Stimulated activated CD4-positive, alpha-beta T cell treated with anti-CD3 and anti-CD28 coated beads, TNF-alpha, amount 100 ng/mL, for 24 hours (primary cell): ENCODE measurements at places on chromosomes 2 and 18.

DNA sequence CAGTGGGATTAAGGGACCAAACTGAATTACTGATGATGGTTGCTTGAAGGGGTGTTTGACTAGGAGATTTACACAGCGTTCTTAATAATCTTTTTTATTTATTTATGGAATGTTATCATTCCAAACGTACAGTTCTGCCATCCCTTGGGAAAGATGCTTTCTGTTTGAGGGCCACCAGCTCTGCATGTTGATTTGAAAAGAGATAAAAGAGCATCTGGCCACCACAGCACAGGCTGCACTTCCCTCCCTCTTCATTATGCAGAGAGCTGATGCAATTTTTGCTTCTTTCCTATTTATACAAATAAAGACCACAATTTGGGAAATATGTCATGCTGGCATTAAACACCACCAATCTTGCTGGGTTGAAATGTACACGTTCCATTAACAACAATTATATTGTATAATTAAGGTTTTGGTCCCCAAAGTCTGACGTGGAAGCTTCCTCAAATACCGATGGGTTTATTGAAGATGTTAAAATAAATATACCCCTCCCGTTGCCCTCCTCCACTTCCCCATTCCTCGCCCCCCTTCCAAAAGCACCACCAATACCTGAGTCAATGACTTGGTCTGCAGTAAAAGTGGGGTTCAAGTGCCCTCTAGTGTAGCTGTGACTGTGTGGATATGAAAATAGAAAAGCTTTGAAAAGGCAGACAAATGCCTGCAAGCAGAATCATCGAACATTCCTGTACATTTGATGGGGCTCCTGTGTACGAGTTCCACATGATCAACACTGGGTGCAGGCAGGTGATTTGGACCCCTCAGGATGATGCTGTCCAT, 211.9 kb downstream of the HRH4 start:
- DNase-seq: no peak

DNA sequence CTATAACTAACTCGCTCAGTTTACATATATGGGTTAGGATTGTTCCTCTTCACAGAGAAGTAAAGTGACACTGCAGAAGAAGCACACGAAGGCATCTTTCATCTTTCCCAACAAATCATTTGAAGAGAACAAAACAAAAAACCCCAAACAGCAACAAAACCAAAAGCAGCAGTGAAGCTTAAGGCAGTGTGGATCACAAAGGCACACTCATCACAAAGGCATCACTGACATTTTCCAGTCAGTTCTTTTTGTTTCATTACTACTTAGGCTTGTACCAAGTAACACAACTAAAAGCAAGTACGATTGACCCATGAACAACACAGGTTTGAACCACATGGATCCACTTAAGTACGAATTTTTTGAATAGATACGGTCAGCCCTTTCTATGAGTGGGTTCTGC, 75.7 kb downstream of the RNF152 start:
- DNase-seq: no peak

GRCh38 chr18:6311456-6312215, 103.1 kb downstream of the L3MBTL4 start:
- DNase-seq: no peak

- DNase-seq: no peak
These were observed 41.2 kb downstream of the RALBP1 start for GRCh38 chr18:9516437-9517064.

GRCh38 chr2:13669607-13670006, 952.9 kb downstream of the TRIB2 start:
- no peak for DNase-seq

DNA sequence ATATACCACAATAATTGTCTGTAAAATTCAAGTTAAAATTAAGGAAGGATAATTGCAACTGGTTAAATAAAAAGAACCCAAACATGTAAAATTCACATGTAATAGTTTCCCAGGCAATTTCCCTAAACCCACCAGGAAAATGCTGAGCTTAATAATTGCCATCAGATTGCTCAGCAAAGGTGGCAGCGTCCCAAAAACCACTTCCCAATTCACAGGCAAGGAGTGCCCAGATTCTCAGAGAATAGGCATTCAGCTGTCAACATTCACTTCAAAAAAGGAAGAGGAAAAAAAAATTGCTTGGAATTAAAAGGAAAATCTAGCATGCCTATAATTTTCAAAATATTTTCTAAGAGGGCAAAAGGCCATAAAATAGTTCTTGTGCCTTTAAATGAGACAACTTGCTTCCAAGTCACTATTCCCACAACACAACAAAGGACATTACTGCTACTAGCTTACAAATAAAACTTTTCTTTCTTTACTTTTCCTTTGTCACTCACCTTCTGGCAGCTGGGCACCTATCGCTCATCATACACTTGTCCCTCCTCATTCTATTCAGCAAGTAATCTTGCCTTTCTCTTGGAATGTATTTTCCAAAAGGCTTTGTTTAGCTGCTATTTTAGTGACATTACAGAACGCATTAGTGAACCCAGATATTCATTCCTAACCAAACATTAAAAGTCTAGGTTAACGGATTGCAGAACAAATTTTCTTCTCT, 15.2 kb downstream of the SRBD1 start:
- no peak for DNase-seq

DNA sequence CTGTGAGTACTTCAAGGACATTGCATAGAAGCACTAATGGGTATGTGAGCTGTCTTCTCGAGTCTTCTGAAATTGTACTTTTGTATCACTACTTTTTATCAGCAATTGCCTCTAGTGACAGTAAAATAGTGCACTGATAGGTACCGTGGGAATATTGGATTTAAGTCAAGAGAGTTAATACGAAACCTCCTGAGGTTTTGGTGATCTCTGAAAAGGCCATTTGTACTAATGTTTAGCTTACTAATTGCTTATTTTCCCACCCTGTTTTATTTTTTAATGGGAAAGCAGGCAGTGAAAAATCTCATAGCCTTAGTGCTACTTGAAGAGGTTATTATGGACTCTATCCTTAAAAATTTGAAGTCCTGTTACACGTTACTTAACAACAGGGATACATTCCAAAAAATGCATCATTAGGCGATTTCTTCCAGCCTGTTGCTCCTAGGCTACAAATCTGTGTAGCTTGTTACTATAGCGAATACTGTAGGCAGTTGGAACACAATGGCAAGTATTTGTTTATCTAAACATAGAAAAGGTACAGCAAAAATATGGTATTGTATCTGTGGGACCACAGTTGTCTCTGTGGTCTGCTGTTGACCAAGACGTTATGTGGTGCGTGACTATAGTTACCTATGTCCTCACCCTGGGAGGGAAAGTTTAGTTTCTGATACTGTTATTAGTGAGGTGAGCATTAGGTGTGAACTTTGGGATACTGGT, 65.9 kb downstream of the CAB39 start:
- no peak for DNase-seq

DNA sequence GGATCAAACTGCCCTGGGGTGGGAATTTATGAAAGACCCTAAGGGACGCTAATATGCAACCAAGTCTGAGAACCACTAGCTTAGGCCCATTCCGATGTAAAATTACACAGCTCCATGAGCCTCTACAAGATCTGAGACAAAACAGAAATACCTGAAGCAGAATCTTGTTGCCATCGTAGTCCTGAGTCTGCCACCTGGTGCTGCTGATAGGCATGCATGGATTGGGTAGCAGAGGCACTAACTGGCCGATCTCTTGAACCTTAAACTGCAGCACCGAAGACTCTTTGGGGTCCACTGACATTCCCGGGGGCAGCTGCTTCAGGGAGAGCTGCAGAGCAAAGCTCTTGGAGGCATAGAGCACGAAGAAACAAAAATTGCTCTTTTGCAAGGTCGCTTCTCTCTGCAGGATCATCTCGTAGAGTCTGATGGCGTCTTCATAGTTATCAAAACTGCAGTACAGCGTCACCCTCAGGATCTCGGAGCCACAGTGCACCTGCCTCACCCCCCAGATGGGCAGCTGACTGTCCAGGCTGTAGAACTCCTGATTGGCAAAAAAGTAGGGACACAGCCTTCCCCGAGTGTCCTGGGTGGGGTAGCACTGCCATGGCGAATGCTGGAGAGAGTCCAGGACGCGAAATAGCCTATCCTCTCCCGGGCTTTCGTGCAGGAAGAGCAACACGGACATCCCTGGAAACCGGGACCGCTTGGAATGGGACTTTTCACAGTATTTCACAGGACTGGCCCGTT, 848 bp downstream of the FAM124B start:
- DNase-seq: no peak

DNA sequence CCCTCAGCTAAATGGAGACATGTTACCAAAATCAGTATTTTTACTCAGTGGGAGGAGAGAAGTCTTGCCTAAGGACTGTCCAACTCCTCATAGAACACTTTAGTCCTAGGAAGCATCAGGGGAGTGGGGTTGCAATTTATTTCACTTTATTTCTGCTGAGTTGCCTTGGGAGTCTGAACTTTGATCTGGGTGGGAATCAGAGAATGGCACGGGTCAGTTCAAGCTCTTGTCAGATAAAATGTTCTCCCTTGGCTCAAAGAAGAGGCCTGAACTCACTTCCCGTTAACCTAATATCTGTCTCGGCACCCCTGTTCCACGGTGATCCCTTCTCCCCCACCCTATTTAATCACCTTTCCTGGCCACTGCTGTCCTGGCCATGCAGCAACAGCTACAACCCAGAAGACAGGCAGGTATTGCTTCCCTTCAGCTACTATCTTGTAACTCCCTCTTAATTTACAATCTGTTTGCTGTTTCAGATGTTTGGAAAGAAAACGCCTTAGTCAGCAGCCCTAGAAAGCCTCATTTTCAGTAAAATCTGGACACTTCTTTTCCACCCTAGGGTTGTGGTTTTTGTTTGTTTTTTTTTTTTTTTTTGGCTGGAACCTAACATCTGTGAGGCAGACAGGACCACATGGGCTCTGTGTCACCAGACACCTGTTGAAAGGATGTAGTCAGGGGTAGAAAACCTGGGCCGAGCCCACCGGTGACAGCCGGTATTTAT, 52.5 kb downstream of the SERTAD2 start:
- no peak for DNase-seq

- DNase-seq: no peak
These were observed 82.4 kb downstream of the SPTBN1 start for GRCh38 chr2:54538537-54538936.

DNA sequence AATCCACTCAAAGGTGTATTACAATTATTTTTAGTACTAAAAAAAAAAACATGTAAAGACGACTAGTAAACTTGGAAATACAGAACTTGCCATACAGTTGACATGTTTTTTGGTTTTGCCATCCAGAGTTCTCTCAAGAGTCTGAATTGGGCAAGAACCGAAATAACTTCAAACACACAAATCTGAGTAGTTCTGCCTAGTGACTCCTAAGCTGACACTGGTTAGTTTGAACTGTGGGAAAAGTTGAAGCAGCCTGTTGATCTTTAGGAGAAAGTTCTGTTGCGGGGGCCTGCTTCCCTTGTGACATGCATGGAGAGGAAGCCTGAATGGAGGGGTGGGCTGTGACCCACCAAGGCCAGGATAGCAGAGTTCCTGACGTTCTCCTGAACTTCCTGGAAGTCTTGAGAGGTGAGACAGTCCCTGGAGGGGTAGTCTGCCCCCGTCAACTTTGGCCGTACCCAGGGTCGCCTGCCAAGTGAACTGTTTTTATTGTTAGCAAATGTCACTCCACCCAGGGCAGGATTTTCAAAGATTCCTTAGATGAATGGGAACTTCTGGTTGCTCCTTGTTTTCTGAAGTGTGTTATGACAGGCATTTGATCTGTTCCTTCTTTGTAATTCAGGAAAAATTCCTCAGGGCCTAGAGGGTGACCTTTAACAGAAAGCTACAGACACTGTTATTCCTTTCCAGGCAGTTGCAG, 85.6 kb upstream of the SPTBN1 start:
- DNase-seq: no peak

GRCh38 chr2:164841719-164842623, at the start of gene COBLL1:
COBLL1 (minus strand) TSS chr2:164841823; CDS start chr2:164841196, 627 bp downstream.
- DNase-seq: no peak

GRCh38 chr2:207107551-207107950, 58.2 kb downstream of the KLF7 start:
- DNase-seq: no peak

GRCh38 chr18:23422751-23423418, 30.2 kb upstream of the RIOK3 start:
- DNase-seq: no peak

- no peak for DNase-seq
These were observed 368.1 kb upstream of the NETO1 start for GRCh38 chr18:73235921-73236320.

DNA sequence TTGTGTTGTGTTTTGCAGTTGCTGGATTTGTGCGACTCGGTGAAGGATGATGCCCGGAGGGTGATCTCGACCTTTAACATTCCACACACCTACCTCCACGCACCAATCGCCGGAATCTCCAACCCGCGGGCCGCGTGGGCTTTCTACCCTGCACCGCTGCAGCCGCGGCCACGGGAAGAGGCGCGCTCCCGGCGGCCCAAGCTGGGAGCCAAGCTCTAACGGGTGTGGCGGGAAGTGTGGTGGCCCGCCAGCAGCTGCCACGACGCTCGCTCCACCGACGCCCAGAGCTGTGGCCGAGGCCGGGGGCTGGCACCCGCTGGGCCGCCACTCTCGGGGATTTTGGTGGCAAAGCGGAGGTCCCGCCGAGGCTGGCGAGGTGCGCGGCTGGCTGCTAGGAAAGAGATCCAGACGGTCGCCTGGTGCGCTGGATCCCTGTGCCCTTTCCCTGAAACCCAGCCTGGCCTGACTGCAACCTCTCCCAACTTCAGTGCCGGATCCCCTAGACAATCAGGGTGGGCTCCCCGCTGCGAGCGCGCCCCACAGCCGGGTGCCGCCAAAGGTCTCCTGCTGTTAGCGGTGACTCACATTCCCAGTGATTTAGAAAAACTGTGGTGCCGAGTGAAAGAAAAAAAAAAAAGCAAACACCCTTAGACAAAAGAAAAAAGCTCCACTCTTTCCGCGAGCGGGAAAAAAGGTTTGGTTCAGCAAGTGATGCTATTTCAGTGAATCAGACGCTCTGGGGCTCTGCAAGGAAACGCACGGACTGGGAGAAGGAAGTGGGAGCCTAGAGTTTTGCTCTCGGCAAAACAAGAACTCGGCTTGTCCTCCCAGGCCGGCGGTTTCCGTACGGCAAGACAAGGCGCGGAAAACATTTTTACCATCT, 2.9 kb upstream of the BCL2L11 start:
- DNase-seq: no peak

DNA sequence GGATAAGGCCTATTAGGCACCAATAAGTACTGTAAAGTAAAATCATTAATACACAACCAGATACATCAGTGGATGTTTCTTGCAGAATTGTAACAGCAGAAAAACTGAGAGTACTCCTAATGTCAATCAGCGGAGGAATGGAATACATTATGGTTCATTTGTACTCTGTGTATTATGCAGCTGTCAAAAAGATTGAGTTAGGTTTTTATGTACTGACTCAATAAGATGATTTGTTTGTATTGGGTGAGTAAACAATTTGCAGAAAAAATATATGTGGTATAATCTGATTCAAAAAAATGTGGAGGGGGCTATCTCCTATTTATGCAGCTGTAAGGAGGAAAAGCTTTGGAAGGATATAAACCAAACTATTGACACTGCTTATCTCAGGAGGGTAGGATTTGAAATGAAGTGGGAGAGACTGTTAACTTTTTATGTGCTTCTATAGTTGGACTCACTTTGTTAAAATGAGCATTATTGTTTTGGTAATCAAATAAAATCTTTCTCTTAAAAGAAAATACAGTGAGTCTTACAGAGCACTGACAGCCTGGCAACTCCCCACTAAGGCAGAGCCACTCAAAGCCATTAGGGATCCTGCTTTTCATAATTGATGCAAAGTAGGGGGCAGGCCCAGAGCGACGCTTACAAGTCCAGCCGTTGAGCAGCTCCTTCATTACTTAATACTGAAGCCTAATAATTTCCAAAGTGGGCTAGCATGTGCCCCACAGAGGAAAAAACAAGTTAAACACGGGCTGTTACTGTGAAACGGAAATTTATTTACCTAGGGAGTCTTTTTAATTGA, 168.8 kb downstream of the PHLPP1 start:
- no peak for DNase-seq

GRCh38 chr2:80303909-80304837, at the start of gene LRRTM1:
LRRTM1 (minus strand) TSS chr2:80304752; CDS start chr2:80303819, 933 bp downstream.
- DNase-seq: no peak
